CD4-positive, CD25-positive, alpha-beta regulatory T cell (primary cell): ENCODE measurements at places on chromosomes 7 and 10. TPM values are rescaled to one million over a fixed set of nuclear protein-coding genes. Genes with fewer than 3 reads are reported as not detected.

Gene IKZF1
- 376 TPM for total RNA-seq

Gene FFAR4
- total RNA-seq, result not detected

Gene HTR5A
- total RNA-seq, result not detected

Gene ECD
- total RNA-seq, result 49.1 TPM

Gene LOXL4
- not detected for total RNA-seq

Gene RAMP3
- not detected for total RNA-seq

DNA sequence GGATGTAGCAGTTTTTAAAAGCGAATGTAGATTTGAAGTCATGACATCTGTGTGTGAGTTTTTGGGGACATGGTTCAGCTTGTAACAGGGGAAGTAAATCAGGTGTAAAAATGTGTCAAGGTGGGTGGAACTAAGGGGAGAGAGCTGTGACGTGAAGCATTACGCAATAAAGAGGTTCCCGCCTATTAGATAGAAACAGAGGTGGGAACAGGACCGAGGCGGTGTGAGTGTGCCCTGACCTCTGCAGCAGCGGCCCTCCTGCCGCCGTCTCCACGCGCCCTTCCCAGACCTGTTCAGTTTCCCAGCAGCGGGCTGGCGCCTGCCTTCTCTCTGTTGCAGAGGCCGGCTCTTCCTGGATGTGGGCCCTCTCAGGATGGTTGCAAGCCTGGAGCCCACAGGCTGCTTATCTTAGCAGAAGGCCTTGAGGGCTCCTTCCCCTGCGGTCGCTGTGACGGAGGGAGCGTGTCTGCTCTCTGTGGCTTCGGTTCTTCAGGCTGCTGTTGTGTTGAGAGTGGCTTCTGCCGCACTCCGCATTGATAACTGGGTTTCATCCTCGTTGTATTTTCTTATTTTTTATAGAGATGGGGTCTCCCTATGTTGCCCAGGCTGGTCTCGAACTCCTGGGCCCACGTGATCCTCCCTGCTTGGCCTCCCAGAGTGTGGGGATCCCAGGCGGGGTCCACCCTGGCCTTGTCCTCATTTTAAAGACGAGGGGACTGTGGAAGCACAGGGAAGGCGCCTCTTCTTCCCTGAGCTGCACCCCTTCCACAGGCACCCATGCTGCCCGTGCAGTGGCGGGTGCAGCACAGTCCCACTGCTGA is 65.0 kb downstream of the DNAJB6 start:
- no peak overlapping the region for H3K4me3 ChIP-seq
- peaks cover 9% of the 10 kb centered on the region for H3K36me3 ChIP-seq
- no peak for DNase-seq
- H3K27me3 ChIP-seq, result no peaks in the 10 kb centered on the region
- H3K4me1 ChIP-seq, result peaks cover 14% of the 10 kb centered on the region
- no peak overlapping the region for H3K27ac ChIP-seq

DNA sequence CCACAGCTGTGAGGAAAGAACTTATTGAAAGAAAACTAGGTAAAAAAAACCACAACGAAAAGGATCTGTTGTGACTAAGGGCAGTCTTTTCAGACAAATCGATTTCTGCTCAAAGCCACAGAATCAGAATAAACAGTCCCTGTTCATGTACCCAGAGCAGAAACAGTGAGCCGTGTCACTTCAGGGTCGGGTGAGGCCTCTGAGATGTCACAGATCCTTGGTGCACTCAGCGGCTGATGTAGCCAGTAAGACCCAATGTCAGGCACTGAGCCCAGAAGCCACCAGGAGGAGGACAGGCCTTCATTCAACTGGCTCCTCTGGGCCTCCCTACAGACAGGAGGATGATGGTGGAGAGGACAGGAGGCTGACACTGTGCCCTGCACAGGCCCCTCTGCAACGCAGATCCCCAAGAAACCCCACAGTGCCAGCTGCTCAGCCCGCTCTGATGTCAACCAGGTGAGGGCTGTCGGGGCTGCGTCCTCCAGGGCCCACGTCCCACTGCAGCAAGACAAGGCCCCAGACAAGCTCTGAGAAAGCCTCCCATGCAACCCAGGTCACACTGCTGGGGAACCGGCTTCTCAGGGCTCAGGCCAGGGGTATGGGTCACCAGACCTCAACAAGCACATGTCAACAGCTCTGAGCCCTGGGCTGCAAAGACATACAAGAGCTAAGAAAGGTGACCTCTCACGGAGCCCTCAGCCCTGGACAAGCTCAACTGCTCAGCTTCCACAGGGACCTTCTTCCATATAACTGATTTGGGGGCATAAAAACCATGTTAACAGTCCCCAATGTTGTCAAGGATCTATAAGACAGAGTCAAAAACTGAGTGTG is 190.6 kb downstream of the PARD3 start:
- DNase-seq, result no peak
- no peaks in the 10 kb centered on the region for H3K36me3 ChIP-seq
- no peaks in the 10 kb centered on the region for H3K4me1 ChIP-seq
- H3K27me3 ChIP-seq, result no peaks in the 10 kb centered on the region

DNA sequence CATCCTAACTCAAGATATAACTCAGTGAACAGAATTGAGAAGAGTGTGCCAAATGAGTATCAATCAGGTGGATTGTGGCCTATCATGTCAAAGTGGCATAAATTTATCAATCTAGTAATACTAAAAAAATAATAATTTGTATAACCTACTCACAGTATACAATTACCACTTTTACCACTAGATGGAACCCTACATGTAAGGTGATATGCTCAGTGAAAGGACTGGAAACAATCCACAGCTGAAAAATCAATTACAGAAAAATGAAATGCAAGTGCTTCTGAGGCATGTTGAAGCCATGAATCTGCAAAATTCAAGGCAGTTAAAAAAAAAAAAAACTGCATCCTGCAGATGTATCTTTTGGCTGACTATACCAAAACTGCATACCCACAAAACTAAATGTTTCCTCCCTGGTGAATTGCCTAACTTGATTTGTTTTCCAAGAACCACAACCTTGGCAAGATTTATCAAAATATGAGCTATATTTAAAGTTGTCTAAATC is 13.9 kb downstream of the ARHGAP19 start:
- H3K4me3 ChIP-seq, result no peak overlapping the region
- H3K4me1 ChIP-seq, result no peaks in the 10 kb centered on the region
- no peaks in the 10 kb centered on the region for H3K36me3 ChIP-seq
- H3K27me3 ChIP-seq, result no peaks in the 10 kb centered on the region
- no peak for DNase-seq

GRCh38 chr10:17821893-17822292 is 12.7 kb downstream of the MRC1 start:
- no peaks in the 10 kb centered on the region for H3K36me3 ChIP-seq
- H3K4me1 ChIP-seq, result no peaks in the 10 kb centered on the region
- DNase-seq, result no peak
- H3K4me3 ChIP-seq, result no peak overlapping the region
- H3K27me3 ChIP-seq, result peaks cover 4% of the 10 kb centered on the region

DNA sequence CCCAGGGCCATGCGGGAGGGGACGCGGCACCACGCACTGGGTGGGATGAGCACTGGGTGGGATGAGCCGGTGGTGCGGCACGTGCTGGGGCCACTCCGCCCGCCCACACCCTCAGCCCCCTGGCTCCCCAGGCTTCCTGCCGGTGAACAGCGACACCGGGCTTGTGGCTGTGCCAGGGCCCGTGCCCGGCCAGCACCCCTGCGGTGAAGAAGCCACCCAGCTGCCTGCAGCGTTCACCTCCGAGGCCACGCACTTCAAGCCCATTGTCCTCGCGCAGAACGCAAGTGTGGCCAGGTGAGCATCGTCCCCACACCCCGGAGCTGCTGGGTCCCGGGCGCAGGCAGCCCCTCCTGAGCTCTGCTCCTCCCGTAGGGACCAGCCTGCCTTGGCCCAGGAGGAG is 31.8 kb upstream of the UTF1 start:
- H3K27ac ChIP-seq, result no peak overlapping the region
- no peak for DNase-seq
- H3K27me3 ChIP-seq, result no peaks in the 10 kb centered on the region
- no peaks in the 10 kb centered on the region for H3K36me3 ChIP-seq
- no peaks in the 10 kb centered on the region for H3K4me1 ChIP-seq
- H3K4me3 ChIP-seq, result no peak overlapping the region

- no peaks in the 10 kb centered on the region for H3K36me3 ChIP-seq
- H3K27me3 ChIP-seq, result no peaks in the 10 kb centered on the region
- no peak for DNase-seq
- no peak overlapping the region for H3K4me3 ChIP-seq
- H3K27ac ChIP-seq, result no peak overlapping the region
Measured at GRCh38 chr10:71627956-71628355, 91.6 kb downstream of the C10orf105 start.

DNA sequence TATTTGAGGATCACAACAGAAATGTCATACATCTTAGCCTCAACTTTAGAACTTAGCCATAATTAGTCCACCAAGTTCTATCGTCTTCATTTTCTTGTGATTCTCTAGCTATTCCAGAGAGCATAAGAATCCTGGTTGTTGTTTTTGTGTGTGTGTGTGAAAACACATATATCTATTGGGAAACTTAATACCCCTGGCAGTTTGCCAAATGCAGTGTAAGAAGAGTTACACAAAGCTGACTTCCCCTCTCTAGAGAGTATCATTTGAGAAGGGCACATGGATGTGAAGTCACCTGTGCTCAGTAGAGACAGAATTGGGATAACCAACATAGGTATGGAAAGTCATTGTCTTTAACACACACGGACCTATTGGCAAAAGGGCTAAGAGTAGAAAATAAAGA is 19.3 kb downstream of the FOXI2 start:
- no peaks in the 10 kb centered on the region for H3K27me3 ChIP-seq
- H3K4me1 ChIP-seq, result no peaks in the 10 kb centered on the region
- no peak overlapping the region for H3K27ac ChIP-seq
- H3K4me3 ChIP-seq, result no peak overlapping the region
- DNase-seq, result no peak

DNA sequence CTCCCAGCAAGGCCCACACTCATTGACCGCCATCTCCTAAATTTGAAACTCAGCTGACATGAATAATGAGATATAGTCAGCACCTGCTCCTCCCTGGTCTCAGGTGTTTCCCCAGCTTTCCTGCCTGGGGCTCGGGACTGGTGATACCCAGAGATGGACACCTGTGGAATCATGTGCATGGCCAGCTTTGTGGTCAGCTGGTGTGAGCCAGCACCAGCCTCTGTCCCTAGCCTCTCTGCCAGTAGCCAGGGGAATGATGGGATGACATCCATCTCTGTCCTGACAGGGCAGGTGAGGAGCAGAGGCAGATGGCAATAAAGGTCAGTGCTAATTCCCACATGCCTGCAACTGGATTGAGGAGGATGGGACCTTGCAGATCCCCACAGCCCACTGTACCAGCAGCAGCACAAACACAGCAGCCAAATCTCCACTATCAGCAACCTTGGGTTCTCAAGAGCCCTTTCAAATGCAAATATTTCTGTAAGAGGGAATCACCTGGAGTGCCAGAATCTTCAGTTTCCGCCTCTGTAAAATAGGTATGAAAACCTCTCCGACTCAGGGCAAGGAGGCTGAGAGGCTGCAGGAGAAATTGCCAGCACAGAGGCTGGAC is 329.2 kb upstream of the ZMIZ1 start:
- no peaks in the 10 kb centered on the region for H3K36me3 ChIP-seq
- no peaks in the 10 kb centered on the region for H3K4me1 ChIP-seq
- no peak for DNase-seq
- no peaks in the 10 kb centered on the region for H3K27me3 ChIP-seq
- no peak overlapping the region for H3K4me3 ChIP-seq
- no peak overlapping the region for H3K27ac ChIP-seq

- no peak overlapping the region for H3K27ac ChIP-seq
- H3K36me3 ChIP-seq, result peaks cover 14% of the 10 kb centered on the region
- no peaks in the 10 kb centered on the region for H3K27me3 ChIP-seq
- DNase-seq, result no peak
Measured at GRCh38 chr7:2540641-2541051, 14.7 kb downstream of the BRAT1 start.

GRCh38 chr10:119454990-119455389 is 87.5 kb downstream of the RGS10 start:
- no peak overlapping the region for H3K27ac ChIP-seq
- H3K27me3 ChIP-seq, result no peaks in the 10 kb centered on the region
- no peaks in the 10 kb centered on the region for H3K4me1 ChIP-seq
- no peak overlapping the region for H3K4me3 ChIP-seq
- peaks cover 25% of the 10 kb centered on the region for H3K36me3 ChIP-seq

- H3K27me3 ChIP-seq, result no peaks in the 10 kb centered on the region
- H3K4me1 ChIP-seq, result no peaks in the 10 kb centered on the region
- H3K36me3 ChIP-seq, result no peaks in the 10 kb centered on the region
Measured at GRCh38 chr10:112803961-112804401, 146.1 kb upstream of the TCF7L2 start.

DNA sequence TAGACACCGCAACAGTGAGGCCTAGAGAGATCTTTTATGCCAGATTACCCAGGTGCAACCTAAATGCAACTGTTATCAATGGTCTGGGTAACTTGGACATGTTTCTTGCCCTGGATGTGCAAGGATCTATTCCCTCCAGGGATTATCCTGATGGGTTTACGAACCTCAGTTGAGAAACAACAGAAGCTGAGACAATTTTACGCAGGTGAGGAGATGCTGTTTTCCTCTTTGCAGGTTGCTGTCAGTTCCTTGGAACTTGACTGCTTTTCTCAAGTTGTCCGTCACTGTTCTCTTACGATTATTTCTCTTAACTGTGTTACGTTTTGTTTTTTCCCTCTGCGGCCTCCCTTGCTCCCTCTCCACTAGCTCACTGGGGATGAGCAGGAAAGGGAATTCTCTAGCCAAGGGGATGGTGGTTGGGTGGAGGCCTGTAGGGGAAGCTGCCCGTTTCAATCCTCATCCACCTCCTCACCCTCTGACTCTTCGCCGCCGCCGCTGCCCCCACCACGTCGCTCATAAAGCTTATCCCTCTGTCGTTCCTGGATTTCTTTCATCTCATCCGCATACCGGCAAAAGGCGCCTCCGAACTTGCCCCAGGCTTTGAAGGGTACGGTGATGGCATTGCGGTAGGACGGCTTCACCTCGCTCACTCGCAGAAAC is 1.2 kb downstream of the PURB start:
- peaks cover 65% of the 10 kb centered on the region for H3K4me1 ChIP-seq
- peak overlapping the region; percentile 76 for H3K4me3 ChIP-seq
- DNase-seq, result no peak
- peak overlapping the region; percentile 92 for H3K27ac ChIP-seq
- H3K36me3 ChIP-seq, result no peaks in the 10 kb centered on the region

DNA sequence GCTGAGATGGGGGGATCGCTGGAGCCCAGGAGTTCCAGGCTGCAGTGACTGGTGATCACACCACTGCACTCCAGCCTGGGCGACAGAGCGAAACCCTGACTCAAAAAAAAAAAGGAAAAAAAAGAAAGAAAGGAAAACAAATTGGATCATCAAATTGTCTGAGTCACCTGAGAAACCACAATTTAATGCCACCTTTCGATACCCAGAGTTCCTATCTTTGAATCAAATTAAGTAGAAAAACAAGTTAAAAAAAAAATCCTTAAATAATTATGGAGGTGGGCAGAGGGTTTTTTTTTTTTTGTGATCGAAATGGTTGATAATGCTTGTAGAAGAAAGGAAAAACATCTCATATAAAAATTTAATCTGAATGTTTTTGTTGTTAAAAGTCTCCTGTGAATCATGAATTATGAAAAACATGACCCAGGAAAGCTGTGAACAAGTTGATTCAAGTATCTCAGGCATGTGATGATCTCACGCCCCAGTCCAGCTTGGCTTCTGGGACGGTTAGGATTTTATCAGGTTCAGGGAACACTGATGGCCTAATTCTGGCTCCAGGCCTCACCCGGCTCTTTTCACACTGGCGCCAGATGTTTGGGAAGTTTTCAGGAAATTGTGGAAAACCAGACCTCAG is 25.3 kb upstream of the CUX1 start:
- H3K27me3 ChIP-seq, result no peaks in the 10 kb centered on the region
- no peaks in the 10 kb centered on the region for H3K4me1 ChIP-seq
- no peak overlapping the region for H3K4me3 ChIP-seq
- no peak for DNase-seq
